ENCODE measurements at places on chromosomes 4 and X.

- no peak for DNase-seq
Measured at GRCh38 chrX:15350329-15350996, 15.1 kb upstream of the PIGA start.

- no peak for DNase-seq
Measured at GRCh38 chr4:24894243-24894642, 18.6 kb downstream of the CCDC149 start.

DNA sequence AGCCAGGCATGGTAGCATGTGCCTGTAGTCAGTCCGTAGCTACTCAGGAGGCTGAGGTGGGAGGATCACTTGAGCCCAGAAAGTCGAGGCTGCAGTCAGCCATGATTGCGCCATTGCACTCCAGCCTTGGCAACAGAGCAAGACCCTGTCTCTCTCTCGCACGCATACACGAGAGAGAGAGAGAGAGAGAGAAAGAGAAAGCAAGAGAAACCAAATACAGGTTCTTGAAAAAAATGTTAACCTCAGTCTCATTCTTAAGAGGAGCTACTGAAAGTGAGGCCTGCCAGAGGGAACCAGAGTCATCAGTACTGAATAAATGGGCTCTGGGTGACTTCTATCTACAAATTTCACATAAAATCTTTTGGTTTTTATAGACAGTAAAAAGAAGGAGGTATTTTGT lies 42.9 kb downstream of the KIAA0232 start:
- no peak for DNase-seq

DNA sequence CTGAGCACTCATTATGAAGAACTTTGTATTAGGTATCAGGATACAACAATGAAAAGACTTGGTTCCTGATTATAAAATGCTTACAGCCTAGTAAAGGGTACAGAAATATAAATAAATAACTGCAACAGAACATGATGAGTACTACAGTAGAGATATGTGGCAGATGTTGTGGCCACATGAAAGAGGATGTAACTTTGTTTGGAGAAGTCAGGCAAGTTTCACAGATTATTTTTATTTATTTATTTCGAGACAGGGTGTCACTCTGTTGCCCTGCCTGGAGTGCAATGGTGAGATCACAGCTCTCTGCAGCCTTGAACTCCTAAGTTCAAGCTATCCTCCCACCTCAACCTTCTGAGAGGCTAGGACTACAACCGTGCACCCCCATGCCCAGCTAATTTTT lies 15.8 kb upstream of the UBE2K start:
- DNase-seq: no peak

- no peak for DNase-seq
Measured at GRCh38 chr4:217891-218290, 87.4 kb downstream of the ZNF732 start.

DNA sequence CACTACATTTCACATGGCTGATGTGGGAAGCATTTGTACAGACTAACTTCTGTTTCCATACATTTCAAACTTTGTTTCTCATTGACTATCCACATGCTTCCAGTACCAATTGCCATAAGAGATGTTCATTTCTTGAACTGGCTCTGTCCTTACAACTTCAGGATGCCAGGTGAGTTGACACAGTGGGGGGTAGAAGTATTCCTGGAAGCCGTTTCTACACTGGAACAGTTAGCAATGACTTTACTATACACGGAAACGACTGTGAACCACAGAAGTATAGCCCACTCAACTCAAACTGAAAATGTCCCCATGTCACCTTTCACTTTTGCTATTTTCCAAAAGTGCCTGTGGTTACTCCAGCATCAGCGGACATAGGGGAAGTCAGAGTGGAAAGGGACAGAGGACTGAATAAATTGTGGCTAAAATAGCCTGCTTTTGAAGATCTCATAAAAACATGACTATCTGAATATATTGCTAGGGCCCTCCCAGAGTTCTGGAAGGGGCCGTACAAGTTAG lies 38.0 kb upstream of the DSPP start:
- no peak for DNase-seq

GRCh38 chr4:73679836-73680235 lies 59.6 kb upstream of the RASSF6 start:
- DNase-seq: no peak

GRCh38 chr4:42637867-42638266 lies 19.0 kb downstream of the ATP8A1 start:
- no peak for DNase-seq

DNA sequence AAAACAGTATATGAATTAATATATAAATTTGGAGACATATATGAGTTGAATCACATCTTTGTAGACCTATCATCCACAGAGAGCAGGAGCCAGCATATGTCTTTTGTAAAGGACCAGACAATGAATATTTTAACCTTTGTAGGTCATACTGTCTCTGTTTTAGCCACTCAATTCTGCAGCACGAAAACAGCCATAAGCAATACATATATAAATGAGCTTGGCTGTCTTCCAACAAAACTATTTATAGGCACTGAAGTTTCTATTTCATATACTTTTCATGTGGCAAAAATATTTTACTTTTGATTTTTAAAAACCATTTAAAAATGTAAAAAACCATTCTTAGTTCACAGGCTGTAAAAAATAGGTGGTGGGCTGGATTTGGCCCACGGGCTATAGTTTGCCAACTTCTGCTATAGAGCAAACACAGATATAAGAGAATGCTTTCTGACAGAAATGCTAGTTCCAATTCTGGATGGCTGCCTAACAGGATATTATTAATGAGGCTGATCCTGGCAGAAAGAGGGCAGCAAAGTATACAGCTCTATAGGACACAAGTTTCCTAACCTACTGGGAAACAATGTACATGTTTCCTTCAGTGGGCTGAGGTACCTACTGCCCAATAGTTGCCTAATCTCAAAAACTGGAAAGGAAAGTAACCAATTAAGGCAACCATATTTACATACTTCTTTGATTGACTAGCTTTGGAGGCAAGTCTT lies 58.1 kb upstream of the UCP1 start:
- no peak for DNase-seq

DNA sequence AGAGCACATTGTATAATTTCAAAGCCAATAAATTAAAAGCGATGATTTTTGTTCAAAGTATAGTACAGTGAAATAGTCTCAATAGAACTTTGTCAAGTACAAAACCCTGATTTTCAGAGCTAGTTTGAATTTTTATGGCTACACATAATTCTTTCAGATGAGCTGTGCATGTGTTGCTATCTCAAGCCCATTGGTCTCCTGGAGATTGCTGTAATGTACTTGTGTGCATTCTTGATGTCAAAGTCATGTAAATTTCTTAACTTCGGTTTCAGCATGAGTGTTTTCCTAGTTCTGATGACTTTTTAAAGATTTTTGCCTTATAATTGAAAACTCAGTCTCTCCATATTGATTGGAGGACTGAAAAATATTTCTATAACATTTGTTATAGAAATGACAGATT lies 200.8 kb downstream of the CEP135 start:
- DNase-seq: no peak

- no peak for DNase-seq
Measured at GRCh38 chrX:70257423-70258288, 2.3 kb downstream of the P2RY4 start.

DNA sequence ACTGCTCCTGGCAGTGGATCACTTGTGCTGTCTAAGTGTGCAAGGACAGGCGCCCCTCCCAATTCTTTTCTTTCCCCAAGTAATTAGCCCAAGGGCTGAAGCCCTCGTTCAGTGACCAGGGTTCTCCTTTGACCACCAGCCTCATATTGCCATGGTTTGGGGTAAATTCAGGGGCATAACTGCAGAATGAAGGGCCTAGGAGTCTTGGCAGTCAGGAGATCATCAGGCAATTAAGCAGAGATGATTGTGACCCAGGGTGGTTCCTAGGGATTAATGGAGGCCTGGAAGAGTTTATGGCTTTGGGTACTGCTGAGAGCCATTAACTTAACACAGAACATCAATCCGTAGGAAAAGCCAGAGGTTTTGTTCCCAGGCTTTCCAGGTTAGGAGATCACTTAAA lies 170.7 kb downstream of the PTTG2 start:
- no peak for DNase-seq

GRCh38 chr4:168863719-168864647 lies 146.1 kb downstream of the CBR4 start:
- no peak for DNase-seq

DNA sequence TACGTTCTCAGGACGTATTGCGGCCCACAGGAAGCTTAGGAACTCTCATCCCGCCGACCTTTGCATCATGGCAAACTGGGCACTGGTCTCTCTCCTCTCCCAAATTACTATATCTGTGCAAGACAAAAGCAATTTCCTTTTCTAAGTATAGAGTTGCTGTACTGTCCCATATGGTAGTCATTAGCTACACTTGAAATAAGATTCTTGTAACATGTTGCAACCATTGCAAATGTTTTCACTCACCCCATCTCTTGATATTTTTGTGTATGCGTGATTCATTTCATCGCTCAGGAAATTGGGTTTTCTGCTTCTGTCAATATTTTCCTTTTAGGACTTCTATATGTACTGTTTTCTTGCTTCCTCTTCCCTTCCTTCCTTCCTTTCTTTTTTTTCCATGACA lies 15.7 kb downstream of the ARMCX6 start:
- no peak for DNase-seq

DNA sequence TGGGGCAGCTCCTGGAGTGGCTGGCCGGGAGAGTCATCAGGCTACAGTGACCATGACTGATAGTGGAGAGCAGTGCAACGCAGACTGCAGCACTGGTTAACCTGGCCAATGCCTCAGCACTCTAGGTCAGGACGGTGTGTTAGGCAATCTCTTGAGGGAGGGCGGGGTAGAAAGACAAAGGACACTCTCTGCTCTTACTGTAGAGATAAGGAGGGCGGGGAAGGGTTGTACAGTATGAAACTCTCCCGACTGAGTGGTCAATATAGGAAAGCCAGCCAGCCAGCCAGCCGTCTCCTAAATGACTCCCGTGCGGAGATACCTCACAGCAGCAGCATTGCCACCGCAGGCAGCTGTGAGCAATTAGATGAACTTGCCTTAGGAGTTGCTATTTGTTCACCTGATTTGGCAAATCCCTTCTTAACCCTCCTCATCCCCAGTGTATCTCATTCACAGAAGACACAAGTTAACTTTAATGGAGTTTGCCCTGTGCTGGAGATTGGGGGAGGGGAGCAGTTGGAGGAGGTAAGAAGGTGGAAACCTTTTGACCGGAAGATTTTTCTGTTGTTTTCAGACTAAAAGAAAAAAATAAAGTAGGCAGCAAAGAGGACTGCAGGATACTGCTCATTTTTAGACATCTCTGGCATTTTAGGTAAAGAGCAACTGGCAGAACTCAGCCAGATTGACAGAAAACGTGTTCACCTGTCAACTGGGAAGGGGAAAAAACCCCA lies 330.5 kb downstream of the HNRNPD start:
- DNase-seq: no peak

DNA sequence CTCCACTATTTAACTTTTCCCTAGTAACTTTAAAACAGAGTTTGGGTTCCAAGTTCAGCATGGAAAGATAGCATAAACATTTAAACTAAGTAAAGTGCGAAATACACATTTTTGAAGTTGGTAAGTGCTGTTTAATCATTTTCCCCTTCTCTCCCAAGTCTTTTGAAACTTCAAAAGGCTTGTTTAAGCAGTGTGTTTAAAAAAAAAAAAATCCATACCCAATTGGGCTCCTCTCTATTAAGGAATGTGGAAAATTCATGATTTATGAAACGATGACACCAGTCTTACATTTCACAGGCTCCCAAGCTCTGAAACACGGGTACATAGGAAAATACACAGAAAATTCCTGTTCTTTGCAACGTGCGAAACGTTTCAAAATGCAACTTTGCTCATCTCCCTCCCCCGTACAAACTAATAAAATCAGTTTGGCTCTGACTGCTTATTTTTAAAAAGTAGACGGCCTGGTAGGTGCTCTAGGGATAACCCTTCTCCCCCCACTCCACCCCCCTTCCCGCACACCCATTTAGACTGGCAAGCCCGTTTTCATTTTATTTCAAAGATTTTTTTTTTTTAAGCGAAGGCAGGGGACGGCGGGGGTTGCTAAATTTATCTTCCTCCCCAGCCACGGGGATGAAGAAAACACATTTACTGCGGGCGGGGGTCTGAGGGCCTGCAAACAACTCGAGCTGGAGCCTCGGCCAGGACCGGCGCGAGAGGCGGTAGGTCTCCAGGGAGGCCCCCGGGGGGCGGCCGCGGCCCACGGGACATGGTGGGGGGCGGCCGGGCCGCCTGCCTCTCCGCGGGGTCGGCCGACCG lies 786 bp upstream of the ZFX start:
- no peak for DNase-seq

- peak; percentile 38 for DNase-seq
Measured at GRCh38 chr4:67546004-67546356, 677 bp upstream of the CENPC start.

- DNase-seq: no peak
Measured at GRCh38 chr4:183396227-183396637, 48.2 kb upstream of the CDKN2AIP start.

DNA sequence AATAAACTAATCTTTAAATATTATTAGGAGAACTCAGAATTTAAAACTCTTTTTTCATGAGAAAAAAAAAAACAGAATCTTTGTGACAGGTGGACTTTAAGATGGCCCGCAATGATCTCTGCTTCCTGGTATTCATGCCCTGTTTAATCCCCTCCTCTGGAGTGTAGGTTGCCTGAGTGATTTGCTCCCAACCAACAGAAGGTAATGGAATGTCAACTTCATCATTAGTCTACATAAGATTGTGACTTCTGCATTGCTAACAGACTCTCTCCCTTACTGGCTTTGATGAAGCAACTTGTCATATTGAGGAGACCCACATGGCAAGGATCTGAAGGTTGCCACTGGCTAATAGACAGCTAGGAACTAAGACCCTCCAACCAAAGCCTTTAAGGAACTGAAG lies 88.8 kb downstream of the CORIN start:
- DNase-seq: no peak

DNA sequence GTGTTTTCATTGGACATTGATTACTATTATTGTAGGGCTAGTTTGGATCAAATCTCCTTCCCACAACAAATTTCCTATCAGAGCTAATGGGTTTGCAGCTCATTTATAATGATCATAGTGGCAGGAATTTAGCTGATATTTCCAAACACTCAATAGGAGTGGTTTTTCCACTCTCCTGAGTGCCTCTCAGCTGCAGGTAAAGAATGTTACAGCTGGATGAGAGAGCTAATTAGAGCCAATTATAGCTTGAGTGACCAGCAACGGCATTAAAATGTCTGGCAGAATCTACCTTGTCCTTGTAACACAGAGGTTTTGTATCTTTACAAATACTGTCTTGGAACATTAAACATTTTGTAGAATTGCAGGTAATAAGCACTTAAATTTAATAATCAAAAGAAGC lies 602.8 kb upstream of the EPHA5 start:
- no peak for DNase-seq

GRCh38 chr4:10243856-10244255 lies 127.3 kb upstream of the WDR1 start:
- no peak for DNase-seq

DNA sequence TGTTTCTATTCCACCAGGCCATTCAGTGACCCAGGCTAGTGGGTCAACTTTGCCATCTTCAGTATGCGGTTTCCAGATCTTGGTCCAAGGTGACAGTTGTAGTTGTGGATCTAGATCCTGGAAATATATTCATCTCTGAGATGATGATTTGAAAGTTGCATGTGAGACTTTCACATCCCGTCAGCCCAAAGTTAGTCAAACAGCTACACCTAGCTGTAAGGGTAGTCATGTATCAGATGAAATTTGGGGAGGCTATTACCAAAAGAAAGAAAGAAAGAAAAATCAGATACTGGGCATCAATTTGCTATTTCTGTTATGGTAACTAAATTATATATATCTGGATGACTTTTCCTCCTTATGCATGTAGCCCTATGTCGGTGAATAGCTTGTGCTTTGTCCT lies 259.4 kb upstream of the ARX start:
- no peak for DNase-seq

- no peak for DNase-seq
Measured at GRCh38 chr4:159766241-159766640, 663.4 kb downstream of the RAPGEF2 start.

Measured in NCI-H1694 treated with DMSO at 0.1 percent for 48 hours (cell line).